Brain (organoid and tissue), 16 donors: ENCODE measurements at places on chromosomes 3 and 15.

DNA sequence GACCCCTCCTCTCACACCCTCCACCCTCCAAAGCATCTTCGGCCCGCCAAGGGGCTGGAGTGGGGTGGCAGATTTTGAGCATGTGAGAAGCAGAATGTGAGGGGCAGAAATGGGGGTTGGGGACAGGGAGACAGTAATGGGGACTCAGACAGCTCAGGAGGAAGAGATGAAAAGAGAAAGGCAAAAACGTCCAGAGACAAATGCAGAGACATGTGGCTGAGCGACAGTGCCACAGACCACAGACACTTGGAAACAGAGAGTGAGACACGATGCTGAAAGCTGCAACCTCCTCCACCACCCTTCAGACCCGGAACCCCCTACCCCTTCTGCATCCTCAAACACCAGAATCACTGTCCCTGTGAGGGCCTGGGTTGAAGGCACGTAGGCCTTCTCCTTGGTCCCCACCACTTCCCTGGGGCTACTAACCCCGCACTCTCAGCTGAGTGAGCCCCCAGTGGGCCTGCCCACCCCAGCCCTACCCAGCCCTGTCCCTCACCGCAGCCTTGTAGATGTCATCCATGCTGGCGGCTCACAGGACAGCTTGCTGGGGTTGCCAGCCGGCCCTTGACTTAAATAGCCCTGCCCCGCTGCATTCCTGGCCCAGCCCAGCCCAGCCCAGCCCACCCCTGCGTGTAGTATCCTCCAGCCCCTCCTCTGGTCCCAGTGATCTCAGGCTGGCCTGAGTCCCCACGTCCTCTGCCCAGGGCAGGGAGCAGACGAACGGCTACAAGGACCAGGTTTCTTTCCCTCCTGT, at the start of gene TNNC1:
Gene TNNC1 (minus strand): TSS at position 546 of the 754 bp plus-strand sequence. CDS start 26 bp downstream, at position 520.
- DNase-seq, result no peak

DNA sequence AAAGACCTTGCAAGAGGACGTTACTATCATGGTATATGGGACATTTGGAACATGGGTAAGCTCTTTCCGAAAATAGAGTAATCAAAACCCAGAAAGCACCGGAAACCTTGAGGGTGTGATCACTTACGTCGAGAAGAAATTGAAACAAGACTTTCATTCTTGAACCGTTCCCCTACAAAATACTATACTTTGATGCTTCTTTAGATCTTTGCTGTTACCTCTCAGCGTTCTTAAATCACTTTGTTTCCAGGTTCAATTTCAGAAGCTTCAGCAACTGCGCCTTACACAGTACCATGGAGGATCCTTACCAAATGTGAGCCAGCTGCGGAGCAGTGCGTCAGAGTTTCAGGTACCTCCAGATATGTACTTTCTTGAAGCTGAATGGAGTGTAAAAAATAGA, 10.1 kb downstream of the CRTC3 start:
- DNase-seq, result no peak

GRCh38 chr3:172268868-172269267, 179.4 kb downstream of the GHSR start:
- no peak for DNase-seq

DNA sequence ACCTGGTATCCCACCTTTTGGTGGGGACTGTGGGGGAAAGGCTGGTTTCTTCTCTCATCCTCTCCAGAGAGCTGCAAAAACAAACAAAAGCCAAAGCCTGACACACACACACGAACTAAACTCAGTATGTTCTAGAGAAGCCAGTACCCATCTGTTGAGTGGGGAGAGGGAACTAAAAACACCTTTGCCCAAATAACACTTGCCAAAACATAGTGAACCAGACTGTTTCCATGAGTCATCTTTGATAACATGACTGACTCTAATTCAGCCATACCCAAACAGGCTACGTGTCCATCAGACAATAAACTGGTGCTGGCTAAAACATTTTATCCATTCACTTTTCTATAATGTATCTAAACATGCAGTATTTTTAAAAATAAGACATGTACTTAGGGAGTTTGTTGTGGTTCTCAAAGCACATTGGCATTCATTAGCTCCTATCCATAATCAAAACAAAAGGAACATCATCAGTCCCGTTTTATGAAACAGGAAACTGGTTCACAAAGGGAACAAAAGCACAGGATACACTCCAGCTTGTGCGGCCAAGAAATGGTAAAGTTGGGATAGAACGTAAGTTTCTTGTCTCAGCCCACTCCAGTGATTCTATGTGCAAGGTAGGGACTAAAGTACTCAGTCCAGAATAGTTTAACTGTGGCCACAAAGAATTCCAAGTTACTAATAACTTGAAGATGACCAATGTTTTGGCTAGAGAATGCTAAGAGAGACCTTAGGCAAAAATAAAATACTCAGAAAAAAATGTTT, 16.1 kb downstream of the LYSMD2 start:
- no peak for DNase-seq

DNA sequence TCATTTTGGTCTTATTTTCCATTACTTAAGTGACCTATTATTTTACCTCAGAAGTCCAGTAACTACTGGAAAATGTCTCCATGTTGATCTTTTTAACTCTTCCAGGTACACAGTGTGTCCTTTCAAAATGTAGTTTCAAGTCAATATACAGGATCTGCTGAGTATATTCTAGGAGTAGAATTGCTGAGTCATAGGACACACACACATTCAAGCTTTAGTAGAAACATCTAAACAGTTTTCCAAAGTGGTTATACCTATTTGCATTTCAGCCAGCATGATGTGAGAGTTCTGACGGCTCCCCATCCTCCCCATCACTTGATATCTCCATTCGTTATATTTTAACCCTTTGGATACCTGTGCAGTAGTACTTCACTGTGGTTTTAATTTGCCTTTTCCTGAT, 271.9 kb downstream of the MCTP2 start:
- DNase-seq, result no peak

DNA sequence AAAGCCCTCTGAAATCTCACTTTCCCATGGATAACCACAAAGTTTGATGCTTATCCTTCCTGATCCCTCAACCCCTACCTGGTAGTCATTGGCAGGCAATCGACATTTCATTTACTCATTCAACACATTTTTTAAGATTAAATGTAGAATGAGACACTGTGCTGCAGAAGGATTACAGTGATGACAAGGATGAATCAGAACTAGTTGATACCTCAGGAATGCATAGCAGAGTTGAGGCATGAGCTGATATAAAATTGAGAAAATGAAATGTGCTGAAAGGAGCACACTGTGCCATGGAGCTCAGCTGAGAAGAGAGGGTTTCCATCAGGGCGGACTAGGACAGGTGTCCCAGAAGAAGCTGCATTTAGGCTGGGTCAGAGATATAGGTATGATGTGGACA, 48.9 kb upstream of the ACTL6A start:
- no peak for DNase-seq

- DNase-seq, result peak; percentile 59
These were observed at the start of gene NRROS for GRCh38 chr3:196639483-196640296. TSS of gene NRROS (plus strand) at chr3:196639694. CDS start at chr3:196654540, 14,846 bp downstream.

- DNase-seq, result no peak
These were observed 210.6 kb upstream of the CHRM5 start for GRCh38 chr15:33757516-33758232.

GRCh38 chr3:50369012-50369670, 9.8 kb upstream of the TMEM115 start:
- DNase-seq, result no peak
